Osteocyte (in vitro differentiated cells): ENCODE measurements at places on chromosomes 7 and 10. TPM values are rescaled to one million over a fixed set of nuclear protein-coding genes. Genes with fewer than 3 reads are reported as not detected.

Gene XRCC2
- 1.4 and 1.7 TPM in 2 replicates for total RNA-seq

Gene HABP2
- total RNA-seq, result 0.11 and 0.18 TPM in 2 replicates

Gene ANXA8L1
- total RNA-seq, result not detected in 2 replicates

Gene JCAD
- 7.5 and 7.7 TPM in 2 replicates for total RNA-seq

Gene OR2A1
- total RNA-seq, result not detected in 2 replicates

Gene IFIT1B
- total RNA-seq, result not detected in 2 replicates

Gene ASAH2B
- 3.0 and 3.8 TPM in 2 replicates for total RNA-seq

Gene OR2A5
- total RNA-seq, result not detected in 2 replicates

Gene SLC26A3
- not detected in 2 replicates for total RNA-seq

Gene LRRC18
- total RNA-seq, result not detected in 2 replicates

Gene AGMO
- 0.99 and 1.7 TPM in 2 replicates for total RNA-seq

Gene OR2F2
- total RNA-seq, result not detected in 2 replicates

Gene VAX1
- total RNA-seq, result 3.2 and 4.0 TPM in 2 replicates

Gene KCNH2
- total RNA-seq, result not detected in 2 replicates

Gene ACTR3C
- total RNA-seq, result not detected in 2 replicates

Gene FAM25A
- not detected in 2 replicates for total RNA-seq

Gene NSUN5
- 16.8 and 22.6 TPM in 2 replicates for total RNA-seq

Gene ASL
- total RNA-seq, result 23.3 and 23.5 TPM in 2 replicates

Gene NT5C2
- total RNA-seq, result 64.0 and 68.2 TPM in 2 replicates

Gene ACSM6
- not detected in 2 replicates for total RNA-seq

Gene COL26A1
- 124 and 128 TPM in 2 replicates for total RNA-seq

Gene POT1
- 19.7 and 27.5 TPM in 2 replicates for total RNA-seq

Gene AKR1B15
- not detected in 2 replicates for total RNA-seq

Gene AKR1C4
- total RNA-seq, result not detected in 2 replicates

Gene SPDYE16
- total RNA-seq, result not detected in 2 replicates
